ENCODE measurements at places on chromosomes 6 and 20.
A peak's percentile ranks its signal among the peaks of the same experiment; 100 is the strongest.

DNA sequence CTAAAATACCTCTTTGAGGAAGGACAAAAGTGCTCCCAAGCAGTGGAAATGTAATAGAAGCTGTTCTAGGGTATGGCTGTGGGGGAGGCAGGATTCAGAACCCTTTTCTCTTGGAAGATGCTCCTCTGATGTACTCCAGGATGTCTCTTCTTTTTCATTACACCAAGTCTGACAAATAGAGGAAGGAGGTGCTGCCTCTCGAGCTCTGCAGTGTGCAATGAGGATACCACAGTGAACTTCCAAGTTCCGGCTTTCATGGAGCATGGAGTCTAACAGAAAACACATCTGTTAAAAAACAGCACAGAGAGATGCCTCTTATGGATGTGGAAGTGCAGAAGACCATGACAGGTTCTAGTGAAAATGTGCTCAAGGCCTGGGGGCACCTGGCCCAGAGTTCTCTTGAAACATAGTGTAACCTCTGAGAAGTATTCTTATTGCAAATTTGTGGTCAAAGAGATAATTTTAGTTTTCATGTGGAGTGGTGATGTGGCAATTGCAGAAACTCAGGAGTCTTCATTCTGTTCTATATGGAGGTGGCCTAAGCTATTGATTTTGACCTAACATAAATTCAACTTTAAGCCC, 362.0 kb upstream of the CITED2 start:
- peak; percentile 52 for DNase-seq

DNA sequence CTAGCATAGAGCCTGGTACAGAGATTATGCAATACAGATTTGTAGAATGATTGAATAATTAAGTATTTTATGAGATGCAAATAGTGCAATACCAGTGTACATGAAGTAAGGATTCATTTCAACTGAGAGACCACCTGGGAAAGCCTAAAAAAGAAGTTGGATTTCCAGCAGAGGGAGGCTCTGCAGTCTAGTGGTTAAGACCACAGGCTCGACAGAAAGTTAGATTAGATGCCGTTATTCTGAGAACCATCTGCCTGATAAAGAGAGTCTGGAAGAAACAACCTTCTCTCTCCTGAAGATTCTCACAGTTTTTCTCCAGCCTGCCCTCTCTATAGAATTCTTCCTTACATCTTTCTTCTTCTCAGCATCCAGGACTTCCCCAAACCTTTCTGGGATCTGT, 13.6 kb upstream of the TNFRSF21 start:
- DNase-seq, result no peak

DNA sequence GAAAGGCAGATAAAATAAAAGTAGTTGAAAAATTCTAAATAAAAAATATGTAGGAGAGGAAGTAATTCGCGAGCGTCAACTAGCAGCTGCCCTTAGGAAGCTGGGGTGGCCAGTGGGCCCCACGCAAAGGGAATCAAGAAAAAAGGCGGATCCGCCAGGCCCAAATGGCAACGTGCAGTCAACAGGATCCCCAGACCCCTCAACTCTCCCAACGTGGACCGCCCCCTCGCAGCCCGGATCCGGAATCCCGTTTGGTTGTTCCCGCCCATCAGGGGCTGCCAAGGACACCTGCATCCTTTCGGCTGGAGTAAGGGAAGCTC, 296 bp downstream of the DZANK1 start:
- DNase-seq, result no peak

DNA sequence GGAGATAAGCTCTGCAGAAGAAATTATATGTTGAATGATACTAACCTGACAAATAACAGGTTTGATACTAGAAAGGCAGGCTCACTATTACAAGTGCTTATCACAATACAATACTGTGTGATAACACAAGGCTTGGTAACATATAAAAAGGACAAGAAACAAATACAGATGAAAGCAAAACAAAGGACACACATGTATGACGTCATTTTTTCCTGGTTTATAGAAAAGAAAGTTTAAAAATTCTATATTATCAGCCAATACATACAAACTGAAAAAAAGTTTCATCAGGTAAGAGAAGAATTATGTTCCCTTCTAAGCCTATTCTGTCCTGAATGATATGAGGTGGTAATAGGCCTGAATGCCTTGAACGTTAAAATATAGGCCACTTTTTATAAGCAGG, 32.3 kb upstream of the MCM9 start:
- DNase-seq, result no peak

DNA sequence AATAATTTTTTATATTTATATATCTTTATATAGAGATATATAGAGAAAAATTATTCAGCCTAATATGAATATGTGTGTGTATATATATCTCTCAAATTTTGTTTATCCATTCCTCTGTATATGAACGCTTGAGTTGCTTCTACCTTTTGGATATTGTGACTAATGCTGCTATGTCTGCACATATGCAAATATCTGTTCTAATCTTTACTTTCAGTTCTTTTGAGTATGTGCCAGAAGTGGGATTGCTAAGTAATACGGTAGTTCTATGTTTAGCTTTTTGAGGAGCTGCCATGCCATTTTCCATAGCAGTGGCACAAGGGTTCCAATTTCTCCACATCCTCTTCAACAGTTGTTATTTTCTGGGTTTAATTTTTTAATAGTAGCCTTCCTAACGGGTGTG, 72.8 kb upstream of the CEP85L start:
- DNase-seq, result no peak

GRCh38 chr6:45132059-45132458, 196.1 kb upstream of the RUNX2 start:
- DNase-seq, result no peak

- no peak for DNase-seq
Measured at GRCh38 chr6:131107151-131107550, 28.1 kb upstream of the AKAP7 start.

- DNase-seq, result no peak
Measured at GRCh38 chr6:36593569-36594028, 563 bp upstream of the SRSF3 start.

DNA sequence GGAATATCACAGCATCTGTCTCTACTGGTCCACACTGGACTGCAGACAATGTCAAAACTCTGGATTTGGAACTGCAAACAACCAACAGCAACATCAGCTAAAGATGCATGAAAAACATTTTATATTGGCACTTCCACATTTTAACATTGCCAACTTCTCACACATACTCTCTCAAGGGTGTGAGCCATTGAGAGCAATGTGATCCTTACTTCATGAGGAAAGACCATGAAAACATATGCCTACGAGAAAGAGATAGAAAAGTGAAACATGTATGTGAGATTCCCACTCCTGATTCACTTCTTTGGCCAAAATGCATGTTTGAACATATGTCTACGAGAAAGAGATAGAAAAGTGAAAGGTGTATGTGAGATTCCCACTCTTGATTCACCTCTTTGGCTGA, 99.4 kb downstream of the COL12A1 start:
- DNase-seq, result no peak

DNA sequence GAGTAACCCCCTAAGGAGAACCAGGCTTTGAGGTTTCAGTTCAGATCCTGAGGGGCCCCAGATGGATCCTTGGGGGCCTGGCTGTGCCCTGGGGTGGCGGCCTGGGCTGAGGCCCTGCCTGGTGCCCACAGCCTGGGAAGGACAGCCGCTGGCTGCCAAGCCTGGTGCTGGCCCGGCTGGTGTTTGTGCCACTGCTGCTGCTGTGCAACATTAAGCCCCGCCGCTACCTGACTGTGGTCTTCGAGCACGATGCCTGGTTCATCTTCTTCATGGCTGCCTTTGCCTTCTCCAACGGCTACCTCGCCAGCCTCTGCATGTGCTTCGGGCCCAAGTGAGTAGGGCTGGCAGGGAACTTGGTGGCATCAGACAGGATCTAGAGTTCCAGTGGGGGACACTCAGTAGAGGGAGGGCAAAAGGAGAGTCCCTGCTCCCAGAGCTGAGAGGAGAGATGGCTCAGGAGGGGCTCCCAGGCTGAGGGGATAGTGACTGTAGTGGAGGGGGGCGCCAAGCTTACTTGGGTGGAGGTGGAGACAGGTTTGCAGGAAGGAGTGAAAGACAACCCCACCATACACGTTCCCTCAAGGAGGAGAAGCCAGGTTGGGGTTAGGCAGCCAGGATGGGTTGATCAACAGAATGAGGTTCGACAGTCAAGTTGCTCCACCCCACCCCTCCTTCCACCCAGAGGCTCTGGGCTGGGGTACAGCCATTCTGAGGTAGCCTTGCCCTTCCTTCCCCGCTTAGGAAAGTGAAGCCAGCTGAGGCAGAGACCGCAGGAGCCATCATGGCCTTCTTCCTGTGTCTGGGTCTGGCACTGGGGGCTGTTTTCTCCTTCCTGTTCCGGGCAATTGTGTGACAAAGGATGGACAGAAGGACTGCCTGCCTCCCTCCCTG, 9.5 kb downstream of the SLC29A1 start:
- no peak for DNase-seq

GRCh38 chr6:166308033-166308768, at the start of gene PRR18:
PRR18 (minus strand) TSS chr6:166308392; CDS start chr6:166308142, 250 bp downstream.
- no peak for DNase-seq

DNA sequence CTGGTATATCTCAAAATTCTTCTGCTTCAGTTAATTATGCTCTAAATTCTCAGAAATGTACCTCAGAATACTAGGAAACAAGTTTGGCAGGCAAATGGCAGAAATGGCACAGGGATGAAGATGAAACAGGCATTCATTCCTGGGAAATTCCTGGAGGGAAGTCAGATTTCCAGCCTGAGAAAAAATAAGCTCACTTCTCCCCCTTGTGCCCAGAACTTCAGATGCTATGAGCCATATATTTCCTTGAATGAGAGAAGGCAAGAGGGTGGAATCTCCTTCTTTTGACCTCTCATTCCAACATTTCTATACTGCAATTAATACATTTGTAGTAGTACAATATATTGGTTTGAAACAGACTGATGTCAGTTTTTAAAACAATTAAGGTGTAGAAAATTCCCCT, 22.8 kb downstream of the RGS17 start:
- DNase-seq, result no peak

DNA sequence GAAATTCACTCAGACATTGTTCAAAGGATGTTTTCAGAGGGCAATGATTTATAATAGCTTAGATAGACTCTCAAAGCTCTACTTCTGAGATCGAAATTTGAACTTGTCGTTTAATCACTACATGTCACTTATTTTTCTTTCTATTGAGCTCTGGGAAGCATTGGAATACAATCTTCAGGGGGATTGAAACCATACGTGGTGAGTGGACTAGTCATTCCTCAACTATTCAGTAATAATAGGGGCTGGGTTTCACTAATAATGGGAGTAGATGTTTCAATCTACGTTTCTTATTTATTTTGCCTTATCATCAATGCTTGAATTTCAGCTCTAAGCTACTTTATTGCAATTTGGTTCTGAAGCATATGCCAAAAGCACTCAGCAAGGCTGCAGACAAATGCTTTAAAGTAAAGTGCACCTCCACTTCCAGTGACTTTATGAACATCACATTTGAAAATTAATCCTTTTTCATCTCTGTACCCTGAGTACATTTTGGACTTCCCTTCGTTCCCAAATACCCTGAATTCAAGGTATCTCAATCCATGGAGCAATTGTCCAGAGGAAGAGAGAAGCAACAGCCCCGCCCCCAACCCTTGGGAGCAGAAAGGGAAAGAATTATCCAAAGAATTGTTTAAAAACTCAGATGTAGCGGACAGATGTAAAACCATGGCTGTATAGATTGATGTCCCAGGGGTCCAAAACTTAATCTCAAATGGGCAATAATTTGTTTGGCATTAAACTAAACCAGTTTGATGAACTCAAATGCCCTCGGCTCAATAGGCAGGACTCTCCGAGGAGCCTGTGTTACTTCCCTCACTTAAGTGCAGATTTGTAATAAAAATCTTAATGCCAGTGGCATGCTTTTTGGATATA, 68.1 kb downstream of the HFE start:
- no peak for DNase-seq

DNA sequence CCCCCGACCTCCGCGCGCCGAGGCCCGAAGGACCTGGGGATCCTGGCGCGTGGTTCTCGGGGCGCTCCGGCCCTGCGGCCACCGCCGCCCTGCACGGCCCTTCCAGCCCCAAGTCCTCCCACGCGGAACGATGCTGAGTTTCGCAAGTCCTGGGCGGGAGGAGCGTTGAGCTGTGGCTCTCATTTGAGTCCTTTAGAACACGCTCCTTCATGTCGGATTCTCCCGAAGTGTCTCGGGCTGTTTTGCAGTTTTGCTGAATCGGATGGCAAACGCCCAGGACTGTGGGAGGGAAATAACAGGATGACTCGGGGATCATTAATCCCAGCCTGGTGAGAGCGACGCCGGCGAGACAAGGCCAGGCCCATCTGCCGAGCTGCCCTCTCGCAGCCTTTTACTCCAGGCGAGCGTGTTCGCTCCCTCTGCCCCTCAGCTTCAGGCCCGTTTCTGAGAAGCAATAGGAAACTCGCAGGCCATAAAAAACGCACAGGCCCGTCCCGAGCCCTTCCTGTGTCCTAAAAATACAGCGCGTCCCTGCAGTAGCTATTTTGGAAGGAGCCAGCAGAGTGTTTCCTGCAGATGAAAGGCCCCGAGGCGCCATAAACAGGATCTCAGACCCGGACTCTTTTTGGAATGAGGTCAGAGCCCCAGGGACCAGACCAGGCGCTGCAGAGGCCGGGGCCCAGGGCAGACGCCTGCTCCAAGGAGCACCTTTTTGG, 153.5 kb downstream of the DLL1 start:
- DNase-seq, result no peak

GRCh38 chr6:10582774-10583508, 61.8 kb downstream of the GCNT2 start:
- DNase-seq, result no peak

DNA sequence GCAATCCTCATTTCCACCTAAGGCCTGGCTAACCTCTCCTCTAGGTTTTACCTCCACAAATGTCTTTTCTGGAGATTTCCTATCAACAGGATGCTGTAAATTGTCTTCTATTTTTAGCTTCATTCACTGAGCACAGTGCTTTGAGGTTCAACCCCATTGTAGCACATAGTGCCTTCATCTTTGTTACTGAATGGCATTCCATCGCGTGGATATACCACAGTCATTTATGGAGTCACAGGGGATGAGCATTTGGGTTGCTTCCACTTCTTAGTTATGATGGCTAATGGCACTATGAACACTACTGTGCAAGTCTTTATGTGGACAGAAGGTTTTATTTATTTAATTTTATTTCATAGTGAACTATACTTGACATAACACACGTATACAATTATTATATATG, 387.1 kb downstream of the SMOC2 start:
- DNase-seq, result no peak

- no peak for DNase-seq
Measured at GRCh38 chr20:31816221-31816620, 2.9 kb upstream of the MYLK2 start.

DNA sequence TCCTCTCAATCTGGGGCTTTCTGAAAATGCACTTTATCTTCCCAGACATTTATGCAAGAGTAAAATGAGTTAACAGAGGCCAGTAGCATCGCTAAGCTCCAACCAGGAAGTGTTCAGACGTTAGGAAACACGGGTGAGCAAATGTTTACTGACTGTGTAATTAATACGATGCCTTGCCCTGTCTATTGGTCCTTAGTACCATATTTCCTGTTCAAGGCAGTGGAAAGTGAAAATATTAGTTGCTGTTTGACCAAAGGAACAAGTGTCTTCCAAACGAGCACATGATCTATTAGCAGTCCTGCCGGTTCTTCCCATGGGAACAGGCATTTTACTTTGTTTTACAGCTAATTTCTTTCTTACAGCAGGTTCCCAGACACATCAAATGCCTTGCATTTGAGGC, 311.1 kb upstream of the JAG1 start:
- DNase-seq, result no peak
